ENCODE measurements at places on chromosomes 7 and 10.

- DNase-seq, result no peak
Measured at GRCh38 chr10:77398986-77399755, 238.4 kb downstream of the KCNMA1 start.

GRCh38 chr7:101494602-101495329 lies 132.1 kb downstream of the COL26A1 start:
- DNase-seq, result no peak

DNA sequence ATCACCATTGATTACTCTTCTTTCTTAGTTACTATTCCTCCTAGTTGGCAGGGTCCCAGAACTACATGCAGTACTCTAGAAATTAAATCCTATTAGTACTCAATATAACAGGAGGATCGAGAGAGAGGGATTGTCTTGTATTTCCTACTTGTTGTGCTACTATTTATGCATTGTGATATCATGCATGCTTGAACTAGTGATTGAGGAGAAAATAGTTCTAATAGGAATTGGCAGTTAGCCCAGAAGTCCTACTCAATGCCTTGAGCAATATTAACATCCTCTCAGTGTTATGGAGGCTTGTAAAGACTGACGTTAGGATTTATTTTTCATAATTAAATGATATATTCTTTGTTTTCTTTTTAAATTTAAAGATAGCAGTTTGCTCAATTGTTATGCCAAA lies 67.4 kb downstream of the FOXP2 start:
- DNase-seq, result no peak

DNA sequence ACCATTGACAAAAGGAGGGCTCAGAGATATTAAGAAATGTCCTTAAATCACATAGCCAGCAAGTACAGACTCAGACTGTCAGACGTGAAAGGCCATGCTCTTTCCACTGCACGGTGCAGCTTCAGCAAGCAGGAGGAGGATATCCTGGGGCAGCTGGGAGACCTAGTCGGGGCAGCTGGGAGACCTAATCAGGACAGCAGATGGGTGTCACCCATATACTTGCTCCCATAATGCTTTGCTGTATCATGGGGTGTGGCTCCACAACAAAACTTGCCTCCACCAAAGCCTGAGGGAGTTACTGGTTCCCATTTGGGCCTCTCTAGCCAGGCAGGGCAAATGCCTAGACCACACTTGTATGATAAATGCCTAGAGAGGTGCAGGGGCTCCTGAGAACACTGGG lies 55.4 kb downstream of the GRID1 start:
- DNase-seq, result no peak

DNA sequence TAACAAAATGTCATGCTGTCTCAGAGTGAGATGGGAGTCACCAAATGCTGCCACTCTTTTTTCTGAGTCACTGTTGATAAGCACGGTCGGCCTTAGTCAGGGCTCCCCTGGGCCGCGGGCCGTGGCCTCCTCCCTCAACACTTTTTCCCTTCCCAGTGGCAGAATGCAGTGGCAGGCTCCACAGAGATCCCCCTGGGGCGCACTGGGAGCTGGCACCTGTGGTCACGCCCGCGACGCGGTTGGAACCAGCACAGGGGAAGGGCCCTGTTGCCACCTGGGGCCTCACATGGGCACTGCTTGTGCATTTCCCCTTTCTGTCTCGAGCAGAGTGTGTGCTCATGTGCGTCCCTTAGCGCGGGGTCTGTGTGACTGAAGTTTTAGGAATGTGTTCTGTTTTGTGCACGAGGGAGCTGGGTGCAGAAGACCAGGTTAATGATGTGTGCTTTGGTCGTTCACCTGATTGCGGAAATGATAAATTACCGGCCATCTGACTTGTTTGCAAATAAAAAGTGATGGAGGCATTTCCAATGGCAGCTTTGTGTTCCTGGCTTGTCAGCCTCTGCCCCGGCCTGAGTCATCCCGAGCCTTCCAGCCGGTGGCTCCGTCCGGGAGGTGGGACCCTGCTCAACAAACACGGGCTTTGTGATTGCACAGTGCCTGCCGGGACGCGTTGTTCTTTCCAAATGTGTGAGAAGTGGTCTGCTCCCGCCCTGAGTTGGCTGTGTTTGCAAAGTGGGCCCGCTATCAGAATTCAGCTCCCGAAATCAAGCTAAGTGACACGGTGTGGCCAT lies 100.7 kb downstream of the NKX6-2 start:
- no peak for DNase-seq

DNA sequence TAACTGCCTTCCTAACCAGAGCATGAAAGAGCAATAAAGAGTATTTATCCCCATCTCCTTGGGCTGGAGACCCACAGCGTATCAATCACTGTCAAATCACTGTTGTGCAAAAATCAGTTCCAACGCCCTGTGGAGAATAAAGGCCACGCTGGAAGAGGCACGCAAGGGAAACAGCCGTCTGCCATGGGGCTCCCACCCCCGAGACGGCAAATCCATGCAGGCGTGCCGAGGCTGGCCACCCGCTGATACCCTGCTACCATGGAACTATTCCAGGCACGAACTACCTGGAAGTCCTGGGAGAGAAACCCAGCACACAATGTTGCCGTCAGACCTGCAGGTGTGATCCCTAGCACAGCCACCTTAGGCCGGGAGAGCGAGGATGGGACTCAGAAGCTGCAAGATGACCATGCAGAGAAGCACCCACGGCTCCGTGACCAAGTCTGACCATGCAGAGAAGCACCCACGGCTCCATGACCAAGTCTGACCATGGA lies 185.3 kb downstream of the DIP2C start:
- no peak for DNase-seq

GRCh38 chr10:3950676-3951275 lies 165.8 kb upstream of the KLF6 start:
- DNase-seq, result no peak

DNA sequence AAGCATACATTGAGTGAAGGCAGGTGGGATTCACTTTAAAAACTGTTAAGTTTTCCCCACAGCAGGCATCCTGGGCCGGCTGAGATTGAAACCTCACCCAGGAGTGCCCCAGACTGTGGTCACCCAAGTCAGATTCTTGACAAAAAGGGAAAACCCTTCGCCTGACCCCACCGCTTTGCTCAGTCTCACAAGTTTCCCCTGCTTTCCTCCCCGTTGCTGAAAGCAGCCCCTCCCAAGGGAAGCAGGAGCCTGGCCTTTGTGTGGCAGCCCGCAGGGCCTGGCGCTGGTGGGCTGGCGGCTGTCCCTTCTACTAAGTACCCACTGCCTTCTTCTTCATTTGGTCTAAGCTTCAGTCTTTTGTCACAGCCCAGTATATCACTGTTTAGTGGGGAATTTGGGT lies 16.0 kb downstream of the RNF32 start:
- DNase-seq, result no peak

- no peak for DNase-seq
Measured at GRCh38 chr7:152492952-152493351, 57.1 kb upstream of the KMT2C start.

GRCh38 chr7:120055300-120055699 lies 217.7 kb upstream of the KCND2 start:
- no peak for DNase-seq

GRCh38 chr10:122142641-122143237 lies 128.4 kb upstream of the BTBD16 start:
- DNase-seq, result no peak

DNA sequence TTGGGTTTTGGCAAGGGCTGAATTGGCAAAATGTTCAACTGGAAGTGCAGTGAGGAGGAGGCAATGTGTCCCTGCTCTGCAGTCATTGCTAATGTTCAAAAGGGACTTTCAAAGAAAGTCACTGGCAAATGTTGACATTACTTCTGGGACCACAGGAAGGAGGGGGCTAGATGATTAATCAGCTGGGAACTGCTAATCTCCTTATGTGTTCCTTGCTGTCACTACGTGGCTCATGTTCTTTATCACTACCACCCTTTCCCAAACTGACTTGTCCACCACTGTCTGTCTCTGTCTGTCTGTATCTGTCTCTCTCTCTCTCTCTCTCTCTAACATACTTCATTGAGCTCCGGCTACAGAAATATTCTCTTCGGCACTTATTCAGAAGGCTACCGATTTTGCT lies 86.9 kb upstream of the MTPN start:
- no peak for DNase-seq

DNA sequence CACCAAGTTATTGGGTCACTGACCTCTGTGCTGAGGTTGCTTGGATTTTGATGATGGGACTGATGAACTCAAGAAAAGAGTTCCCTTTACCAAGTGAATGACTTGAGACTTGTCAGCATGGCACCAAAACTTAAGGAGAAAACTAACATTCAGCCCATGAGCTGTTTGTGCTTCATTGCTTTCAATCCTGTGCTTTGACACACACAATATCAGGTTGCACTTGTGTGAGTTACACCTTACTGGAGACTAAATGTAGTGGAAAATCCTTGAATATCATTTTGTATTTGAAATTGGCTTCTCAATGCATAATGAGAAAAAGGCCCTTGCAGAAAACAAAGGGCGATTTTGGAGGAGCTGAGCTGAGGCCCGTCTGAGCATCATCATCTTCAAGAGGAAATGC lies 2.7 kb downstream of the BAG3 start:
- DNase-seq, result no peak

- DNase-seq, result no peak
Measured at GRCh38 chr10:7025296-7025695, 385.5 kb downstream of the SFMBT2 start.

DNA sequence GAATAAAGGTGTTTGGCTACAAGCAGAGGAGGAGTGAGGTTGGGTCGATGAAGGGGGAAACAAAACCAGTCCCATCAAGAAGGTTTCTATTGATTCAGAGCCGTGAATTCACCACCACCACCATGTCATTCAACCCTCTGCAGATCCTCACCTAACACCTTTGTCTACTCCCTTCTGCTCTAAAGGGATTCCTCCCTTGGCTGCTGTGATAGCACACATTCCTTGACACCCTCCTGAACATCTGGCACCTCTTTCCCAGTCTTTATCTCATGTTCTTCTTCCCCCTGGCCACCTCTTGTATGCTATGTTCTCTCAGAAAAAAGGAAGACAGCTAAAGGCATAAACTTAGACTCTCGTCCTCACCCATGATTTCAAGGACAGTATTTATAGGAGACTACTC lies 318.0 kb downstream of the GPAM start:
- no peak for DNase-seq

DNA sequence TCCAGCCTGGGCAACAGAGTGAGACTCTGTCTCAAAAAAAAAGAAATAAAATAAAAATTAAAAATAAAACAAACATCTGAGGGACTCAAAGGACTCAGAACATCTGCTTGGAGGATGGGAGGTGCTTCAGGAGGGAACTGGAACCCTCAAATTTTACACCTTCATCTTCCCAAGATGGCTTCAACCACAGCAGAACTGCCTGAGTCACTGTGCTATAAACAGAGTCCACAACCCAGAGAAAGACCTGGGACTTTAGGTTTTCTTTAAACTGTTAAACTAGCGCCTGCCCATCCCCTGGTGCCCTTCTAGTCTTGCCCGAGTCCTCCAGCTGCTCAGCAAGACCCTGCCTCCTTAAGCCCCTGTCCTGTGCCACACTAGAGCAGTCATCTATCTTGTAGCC lies 40.8 kb downstream of the RGS10 start:
- no peak for DNase-seq

DNA sequence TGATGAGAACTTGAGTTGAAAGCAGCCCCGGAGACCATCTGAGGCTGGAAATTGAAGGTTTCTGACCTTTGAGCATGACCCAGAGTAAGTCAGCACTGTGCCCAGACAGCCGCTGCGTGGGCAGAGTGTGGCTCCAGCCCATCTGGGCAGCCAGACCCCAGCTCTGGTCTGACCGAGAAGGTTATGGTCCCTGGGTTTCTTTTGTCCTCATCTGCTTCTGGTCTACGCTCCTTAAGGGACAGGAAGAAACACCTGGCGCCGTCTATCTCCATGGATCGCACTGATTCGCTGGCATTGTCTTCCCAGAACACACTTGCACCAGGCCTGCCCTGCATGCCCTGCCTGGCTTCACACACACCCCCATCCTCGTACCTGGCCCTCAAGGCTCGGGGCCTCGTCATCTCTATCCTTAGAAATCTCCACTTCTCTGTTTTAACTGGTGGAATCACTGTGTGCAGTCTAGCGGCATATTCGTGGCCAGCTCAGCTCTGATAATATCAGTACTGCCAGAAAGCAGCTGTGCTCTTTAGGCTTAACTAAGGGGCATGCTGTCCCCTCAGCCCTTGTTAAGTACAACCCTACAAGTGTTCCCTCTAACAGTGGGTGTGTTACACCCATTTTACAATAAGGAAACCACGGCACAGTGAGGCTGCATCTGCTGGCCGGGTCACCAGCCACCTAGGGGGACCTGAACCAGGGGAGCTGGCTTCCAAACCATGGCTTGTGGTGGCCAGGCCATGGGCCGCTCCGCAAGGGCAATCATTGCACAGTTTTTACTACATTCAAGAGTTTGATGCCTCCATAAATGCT lies 127.7 kb downstream of the ADCY1 start:
- DNase-seq, result no peak

DNA sequence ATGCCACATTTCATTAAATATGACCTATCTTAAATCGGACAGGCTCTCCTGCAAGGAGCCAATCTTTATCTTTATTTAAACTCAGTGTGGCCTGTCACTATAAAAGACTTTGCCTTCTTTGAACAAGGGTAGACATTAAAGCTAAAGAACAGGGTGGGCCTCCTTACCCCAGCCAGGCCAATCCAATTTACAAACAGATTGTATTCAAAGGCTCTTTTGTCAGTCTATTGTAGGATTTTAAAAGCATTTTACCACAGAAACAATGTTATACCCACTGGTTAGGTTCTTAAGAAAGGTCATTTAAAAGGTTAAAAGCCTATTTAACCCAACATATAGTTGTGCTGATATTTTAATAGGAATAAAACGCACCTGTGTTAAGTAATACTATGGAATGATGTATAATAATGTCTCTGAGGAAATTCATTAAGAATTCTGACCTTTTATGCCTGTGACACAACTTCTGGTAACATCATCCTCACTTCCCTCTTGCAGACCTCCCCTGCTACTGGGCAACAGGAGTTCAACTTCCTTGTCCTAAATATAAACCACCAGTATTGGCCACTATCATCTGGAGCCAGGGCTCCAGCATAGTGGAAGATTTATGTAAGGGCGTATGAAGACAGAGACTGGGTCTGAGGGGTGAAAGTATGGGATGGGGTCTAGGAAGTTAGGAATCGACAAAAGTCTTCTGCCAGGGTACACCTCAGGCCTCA lies 32.5 kb downstream of the MTERF1 start:
- DNase-seq, result no peak

DNA sequence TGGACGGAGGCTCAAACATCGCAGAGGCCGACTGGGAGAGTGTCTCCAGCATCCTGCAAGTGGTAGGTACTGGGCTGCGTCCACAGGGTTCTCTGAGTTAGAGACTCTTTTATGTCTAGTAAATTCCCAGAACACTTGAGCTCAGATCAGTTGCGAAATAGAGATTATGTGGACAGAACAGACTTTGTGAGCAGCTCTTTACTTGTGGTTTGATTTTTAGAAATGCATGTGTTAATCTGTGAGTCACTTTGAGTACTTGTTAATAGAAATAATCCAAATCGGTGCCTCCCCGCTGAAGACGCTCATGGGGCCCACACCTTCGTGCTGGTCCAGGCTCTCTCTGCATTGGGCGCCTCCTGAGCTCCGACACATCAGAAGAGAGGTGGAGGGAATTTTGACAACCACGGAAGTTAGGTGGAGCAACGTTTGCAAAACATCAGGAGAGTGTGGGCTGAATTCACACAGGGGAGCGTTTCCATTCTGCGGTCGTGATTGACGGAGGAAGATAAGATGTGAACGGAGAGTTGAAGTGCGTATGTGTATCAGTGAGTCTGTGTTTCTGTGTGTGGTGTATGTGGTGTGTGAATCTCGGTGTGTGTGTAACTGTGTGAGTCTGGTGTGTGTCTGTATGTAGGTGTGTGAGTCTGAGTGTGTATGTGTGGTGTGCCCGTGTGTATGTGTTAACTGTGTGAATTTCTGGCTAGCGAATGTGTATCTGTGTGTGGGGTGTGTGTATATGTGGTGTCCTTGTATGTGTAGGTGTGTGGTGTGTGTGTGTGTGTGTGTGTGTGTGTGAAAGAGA lies 32.1 kb downstream of the PFKP start:
- no peak for DNase-seq

All from stimulated activated CD8-positive, alpha-beta memory T cell treated with anti-CD3 and anti-CD28 coated beads, Interleukin-7, amount 100 ng/mL, for 4 hours (primary cell).